Activated T-cell treated with anti-CD3 and anti-CD28 coated beads, Interleukin-2, amount 50 U/mL, for 24 hours (primary cell): ENCODE measurements at places on chromosomes 4 and X.

DNA sequence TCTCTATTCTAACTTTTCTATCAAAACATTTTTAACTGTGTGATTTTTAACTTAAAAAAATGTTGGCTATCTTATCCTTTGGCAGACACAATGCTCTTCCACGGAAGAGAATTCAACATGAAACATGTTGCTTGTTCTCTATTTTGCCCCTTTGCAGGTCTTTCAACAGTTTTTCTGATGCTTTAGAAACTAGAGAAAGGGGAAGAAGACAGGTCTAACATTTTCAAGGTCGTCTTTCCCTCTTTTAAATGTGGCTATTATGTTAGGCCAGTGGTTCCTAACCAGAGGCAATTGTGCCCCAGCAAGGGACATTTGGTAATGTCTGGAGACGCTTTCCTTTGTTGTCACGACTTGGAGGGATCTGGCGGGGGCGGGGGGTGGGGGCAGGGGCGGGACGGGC, 95.0 kb downstream of the SH3KBP1 start:
- DNase-seq = no peak

DNA sequence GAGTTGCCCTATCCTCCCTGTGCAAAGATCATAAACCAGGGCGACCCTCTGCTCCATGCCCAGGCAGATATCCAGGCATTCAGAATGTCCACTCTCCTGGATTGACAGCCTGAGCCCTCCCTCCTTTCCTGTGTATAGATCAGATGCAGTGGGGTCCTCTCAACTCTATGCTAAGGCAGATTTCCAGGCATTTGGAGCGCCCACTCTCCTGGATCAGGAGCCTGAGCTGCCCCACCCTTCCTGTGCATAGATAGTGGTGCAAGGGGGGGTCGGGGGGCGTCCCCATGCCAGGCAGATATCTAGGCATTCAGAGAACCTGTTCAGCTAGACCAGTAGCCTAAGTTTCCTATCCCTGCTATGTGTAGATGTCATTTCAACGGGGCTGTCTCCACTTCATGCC, 941.1 kb downstream of the PCDH19 start:
- no peak for DNase-seq

DNA sequence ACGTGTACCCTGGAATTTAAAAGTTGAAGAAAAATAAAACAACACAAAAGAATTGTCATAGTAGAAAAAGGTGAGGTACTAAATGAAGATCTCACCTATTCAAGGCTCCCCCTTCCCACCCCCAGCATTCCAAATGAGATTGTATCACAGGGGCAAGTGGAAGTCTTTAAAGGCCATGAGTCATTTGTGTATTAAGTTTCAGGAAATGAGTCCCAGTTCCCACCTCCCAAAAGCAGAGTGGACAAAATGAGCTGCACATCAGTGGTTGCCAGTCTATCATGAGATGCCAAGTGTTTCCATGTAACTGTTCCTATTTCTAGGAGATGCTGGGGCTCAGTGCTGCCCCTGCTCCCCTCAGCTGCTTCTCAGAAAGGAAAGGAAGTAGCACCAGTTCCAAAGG, 20.1 kb downstream of the ARHGEF9 start:
- DNase-seq = no peak

DNA sequence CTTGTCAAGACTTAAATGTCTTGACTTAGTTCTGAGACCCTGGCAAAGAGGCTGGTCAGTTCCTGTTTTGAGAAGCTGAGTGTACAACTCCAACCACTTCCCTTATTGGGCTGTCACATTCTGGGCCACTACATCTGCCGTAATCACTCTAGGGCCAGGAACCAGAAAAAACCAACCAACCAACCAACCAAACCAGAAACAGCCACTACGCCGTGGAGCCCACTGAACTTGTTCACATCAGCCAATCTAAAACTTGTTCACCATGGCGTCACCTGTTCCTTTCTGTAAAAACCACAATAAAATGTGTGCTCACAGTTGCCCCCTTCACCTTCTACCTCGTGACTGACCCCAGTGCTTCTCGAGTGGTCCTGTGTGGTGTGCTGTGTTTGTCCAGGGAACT, 107.3 kb downstream of the JADE1 start:
- DNase-seq = no peak

GRCh38 chr4:100907465-100908454, 389.9 kb upstream of the EMCN start:
- DNase-seq = no peak

DNA sequence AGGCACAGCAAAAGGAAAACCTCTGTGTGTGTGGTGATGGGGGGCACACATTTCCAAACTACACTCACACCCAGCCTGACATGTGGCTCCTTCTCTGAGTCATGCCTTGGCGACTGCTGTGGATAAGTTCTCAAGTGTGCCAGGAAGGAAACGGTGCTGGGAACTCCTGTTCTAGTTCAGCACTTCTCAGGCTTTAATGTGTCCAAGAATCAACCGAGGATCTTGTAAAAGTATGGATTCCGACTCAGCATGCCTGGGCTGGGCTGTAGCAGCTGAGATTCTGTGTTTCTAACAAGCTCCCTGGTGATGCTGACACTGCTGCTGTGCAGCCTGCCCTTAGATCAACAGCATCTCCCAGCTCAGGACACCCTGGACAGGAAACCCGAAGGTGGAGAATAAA, 20.2 kb downstream of the CLNK start:
- DNase-seq = no peak

DNA sequence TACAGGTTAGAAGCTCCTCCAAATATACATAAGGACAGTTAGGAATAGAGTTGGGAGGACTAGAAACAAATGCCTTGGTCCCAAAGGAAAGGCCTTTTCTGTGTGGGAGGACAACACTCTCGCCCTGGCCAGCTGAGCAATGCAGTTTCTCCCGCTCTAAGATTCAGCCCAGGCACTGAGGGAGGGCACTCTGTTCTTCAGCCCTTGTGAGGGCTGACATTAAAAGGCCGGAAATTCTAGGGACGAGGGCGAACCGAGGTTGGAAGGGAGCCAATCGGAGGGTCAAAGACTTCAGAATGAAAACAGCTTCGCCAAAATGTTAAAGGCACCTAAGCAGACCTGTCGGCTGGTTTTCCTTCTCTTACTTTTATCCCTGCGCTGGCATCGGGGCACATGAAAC, 2.9 kb upstream of the PTCHD1 start:
- DNase-seq = no peak

DNA sequence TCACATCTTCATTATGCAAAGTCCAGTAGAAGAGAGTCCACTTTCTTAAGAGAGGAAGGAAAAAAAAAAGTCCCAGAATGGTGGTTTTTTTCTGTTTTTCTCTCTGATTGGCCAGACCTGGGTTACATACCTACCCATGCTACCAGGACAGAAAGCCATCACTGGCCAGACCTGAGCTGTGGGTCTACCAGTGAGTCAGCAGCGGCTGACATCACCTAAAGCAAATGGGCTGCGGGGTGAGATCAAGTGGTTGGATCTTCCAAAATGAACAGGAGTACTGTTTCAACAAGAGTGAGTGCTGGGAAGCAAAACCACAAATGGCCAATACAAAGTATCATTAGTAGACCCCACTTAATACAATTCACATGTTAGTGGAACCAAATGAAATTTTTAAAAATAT, 1.6 kb upstream of the NDST3 start:
- no peak for DNase-seq

DNA sequence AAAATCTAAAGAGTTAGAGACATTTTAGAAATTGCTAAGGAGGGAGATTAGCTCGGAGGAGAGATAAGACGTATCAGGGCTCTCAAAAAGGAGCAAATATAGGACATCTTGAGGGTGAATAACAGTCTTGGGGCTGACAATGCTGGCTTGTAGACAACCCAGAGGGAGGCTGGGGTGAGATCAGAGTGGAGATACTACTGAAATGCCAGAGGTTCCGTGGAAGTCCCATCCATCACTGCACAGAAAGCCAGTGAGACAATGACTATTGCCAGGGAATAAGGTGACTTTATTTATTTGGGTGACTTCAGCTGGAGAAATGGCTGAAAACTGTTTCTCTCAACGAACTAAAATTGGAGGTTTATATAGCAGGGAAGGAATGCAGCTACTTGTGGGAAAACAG, 838.1 kb upstream of the AGA start:
- DNase-seq = no peak

DNA sequence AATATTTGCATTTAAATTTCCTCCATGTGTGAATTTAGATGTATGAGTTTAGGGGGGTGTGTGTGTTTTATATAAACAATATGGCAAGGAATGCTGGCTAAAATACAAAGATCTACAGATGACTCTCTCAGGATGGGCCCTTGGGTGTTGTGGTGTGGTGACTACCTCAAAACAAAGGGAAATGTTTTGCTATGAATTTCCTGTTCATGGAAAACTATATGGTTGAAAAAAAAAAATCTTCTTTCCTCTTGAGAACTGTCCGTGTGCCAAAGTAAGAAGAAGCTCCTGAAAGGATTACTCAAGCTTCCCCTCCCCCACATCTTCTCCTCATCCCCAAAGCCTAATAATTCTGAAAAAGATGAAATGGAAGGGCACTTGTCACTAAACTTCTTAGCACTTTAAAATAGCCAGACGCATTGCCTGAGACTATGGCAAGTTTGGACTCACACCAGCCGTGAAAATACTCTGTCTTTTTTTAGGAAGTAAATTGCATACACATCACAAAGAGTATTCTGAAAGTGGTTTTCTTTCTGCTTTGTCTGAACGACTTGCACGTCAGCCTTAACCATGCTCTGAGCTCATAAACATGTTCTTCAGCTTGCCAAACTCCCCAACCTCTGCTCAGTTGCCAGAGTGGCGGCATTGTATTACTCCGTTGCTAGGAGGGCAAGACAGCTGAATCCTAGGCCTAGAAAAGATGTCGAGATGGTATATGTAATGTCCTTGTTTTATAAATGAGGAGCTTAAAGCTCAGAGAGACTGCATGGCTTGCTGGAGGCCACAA, 250.4 kb upstream of the JADE1 start:
- no peak for DNase-seq

DNA sequence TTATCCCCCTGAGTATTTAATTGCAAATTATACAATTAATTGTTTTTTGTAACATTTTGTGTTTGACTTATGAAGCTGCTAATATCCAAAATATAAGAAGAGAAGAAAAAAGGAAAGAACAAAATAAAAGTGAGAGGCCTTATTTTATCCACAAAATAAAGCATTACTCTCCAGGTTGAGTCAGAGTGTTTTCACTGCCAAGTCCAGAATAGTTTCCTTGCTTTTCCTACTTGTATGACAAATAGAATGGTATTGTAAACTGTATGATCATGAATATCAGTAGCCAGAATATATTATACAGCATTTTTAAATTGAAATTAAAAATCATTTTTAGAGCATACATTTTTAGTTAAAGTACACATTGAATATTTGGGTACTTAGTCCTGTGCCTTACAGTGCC, 237.8 kb downstream of the NDST4 start:
- DNase-seq = no peak

DNA sequence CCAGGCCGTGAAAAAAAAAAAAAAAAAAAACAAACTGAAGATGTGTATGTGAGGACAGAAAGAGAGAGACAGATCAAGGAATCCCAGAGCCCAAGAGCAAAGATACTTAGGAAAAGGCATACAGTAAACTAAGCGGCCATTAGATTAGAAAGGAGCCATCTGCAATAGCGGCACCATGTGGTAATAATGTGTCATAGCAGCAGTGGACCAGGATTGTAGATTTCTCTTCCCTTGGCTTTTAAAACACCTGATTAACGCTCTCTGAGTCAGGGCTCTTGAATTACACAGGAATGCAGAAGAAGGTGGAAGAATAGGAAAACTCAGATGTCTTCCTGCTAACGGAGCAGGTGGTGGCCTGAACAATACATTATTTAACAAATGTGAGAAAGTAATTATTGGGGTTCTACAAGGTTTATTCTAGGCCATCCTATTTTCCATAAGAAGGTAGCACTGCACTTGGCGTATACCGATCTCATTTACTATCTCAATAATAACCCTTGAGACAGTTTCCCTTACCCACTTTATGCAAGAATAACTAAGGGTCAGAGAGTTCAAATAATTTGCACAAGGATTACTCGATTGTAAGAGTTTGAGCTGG, 182.7 kb downstream of the KCNIP4 start:
- DNase-seq = no peak

DNA sequence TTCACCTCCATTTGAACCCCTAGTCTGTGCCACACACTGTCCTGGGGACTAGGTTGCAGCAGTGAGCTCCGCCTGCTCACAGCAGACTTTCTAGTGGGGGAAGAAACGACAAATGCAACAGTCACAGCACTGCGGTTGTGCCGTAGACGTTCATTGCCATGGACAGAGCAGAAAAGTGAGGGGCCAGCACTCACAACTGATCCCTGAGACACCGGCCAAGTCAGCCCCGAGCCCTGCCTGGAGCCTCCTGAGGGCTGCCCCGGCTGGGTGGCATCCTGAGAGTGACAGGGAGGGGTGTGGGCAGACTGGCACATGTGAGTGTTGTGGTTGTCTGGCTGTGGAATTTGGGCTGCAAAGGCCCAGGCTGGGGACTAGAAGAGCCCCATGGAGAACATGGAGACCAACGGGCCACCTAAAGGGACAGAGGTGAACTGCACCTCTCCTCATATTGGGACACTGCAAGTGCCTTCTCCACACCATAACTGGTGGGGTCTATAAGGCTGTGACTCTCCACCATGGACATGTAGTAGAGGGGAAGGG, 4.6 kb downstream of the DUSP9 start:
- peak; percentile 28 for DNase-seq

DNA sequence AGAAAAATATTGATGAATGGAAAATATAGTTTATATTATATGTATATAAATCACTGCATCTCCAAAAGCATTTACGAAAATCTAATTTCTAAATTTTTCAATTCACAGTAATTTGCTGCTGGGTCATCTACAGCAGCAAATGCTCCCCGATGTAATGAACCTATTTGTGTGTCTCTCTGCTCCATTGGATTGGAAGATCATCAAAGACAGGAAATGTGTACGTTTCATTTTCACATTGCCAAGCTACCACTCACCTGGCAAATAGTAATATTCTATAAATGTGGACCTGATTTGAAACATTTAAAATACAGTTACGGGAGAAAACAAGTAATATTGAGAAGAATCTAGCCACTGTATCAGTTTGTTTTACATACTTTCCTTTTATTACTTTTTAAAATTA, 317.7 kb downstream of the PAPSS1 start:
- no peak for DNase-seq

GRCh38 chr4:121228848-121229247, 64.7 kb upstream of the TNIP3 start:
- no peak for DNase-seq
